GM12878 (cell line): ENCODE measurements at places on chromosomes 12 and 14. TPM values are rescaled to one million over a fixed set of nuclear protein-coding genes. Genes with fewer than 3 reads are reported as not detected.
A peak's percentile ranks its signal among the peaks of the same experiment; 100 is the strongest.

GRCh38 chr12:60853407-60853806, 1257.6 kb downstream of the SLC16A7 start:
- H3K27me3 ChIP-seq = no peaks in the 10 kb centered on the region
- no peaks in the 10 kb centered on the region for H3K4me1 ChIP-seq
- no peak overlapping the region for H3K4me3 ChIP-seq

DNA sequence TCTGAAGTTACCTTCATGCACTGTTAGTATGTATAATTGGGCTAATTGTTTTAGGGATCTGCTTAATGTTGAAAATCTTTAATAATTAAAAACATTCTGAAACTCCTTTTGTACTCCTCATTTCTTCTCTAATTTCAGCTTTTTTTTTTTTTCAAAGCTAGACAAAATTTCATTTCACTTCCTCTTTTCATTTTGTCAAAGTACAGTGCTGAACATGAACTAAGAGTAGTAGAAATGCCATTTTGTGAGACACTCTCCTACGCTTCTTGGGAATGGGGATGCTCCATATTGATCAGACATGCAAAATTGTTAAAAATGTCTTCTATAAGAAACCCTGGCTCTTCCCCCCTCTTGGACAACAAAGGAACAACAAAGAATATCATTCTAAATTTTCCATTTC, 1.7 kb downstream of the ABCD2 start:
- no peaks in the 10 kb centered on the region for H3K36me3 ChIP-seq
- H3K4me3 ChIP-seq = peak overlapping the region; percentile 95
- peaks cover 15% of the 10 kb centered on the region for H3K4me1 ChIP-seq
- no peak for DNase-seq

GRCh38 chr12:54052438-54053002, 1.1 kb upstream of the HOXC4 start:
- no peak for DNase-seq
- H3K36me3 ChIP-seq = no peaks in the 10 kb centered on the region
- H3K27ac ChIP-seq = peak overlapping the region; percentile 89
- H3K27me3 ChIP-seq = peaks cover 4% of the 10 kb centered on the region
- H3K4me3 ChIP-seq = peak overlapping the region; percentile 84
- peaks cover 22% of the 10 kb centered on the region for H3K4me1 ChIP-seq

- H3K27me3 ChIP-seq = no peaks in the 10 kb centered on the region
- no peaks in the 10 kb centered on the region for H3K4me1 ChIP-seq
- H3K4me3 ChIP-seq = peak overlapping the region; percentile 77
- peaks cover 3% of the 10 kb centered on the region for H3K36me3 ChIP-seq
Measured at GRCh38 chr12:133038118-133038709, 905 bp downstream of the ZNF84 start.

DNA sequence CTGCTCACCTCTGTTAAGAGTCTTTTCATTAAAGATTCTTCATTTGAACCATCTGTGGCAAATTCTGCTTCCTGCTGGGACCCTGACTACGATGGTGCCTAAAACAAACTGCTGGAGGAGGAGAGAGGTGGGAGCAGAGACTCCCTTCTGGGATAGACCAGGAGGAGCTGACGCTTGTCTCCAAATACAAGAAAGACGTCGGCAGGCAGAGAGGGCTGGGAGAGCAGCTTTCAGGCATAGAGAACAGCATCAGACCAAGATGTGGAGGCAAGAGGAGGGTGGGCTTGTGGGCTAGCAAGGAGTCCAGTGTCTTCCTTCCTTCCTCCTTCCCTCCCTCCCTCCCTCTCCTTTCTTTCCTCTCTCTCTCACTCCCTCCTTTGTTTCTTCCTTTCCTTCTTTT, 358.6 kb downstream of the VRK1 start:
- H3K27ac ChIP-seq = no peak overlapping the region
- no peaks in the 10 kb centered on the region for H3K4me1 ChIP-seq
- no peak overlapping the region for H3K4me3 ChIP-seq

GRCh38 chr12:81597928-81598604, 161.1 kb downstream of the PPFIA2 start:
- no peaks in the 10 kb centered on the region for H3K27me3 ChIP-seq
- no peak overlapping the region for H3K4me3 ChIP-seq
- no peak overlapping the region for H3K27ac ChIP-seq
- H3K4me1 ChIP-seq = no peaks in the 10 kb centered on the region
- DNase-seq = no peak

- no peaks in the 10 kb centered on the region for H3K27me3 ChIP-seq
- H3K36me3 ChIP-seq = no peaks in the 10 kb centered on the region
- no peak for DNase-seq
- no peaks in the 10 kb centered on the region for H3K4me1 ChIP-seq
- no peak overlapping the region for H3K4me3 ChIP-seq
Measured at GRCh38 chr12:3122841-3123678, 45.9 kb downstream of the TSPAN9 start.

Gene COX8C
- not detected in 2 replicates for total RNA-seq
